ENCODE measurements at places on chromosomes 11 and 22. TPM values are rescaled to one million over a fixed set of nuclear protein-coding genes. Genes with fewer than 3 reads are reported as not detected.

Gene CRYBA4
- total RNA-seq = not detected

Gene CYP2D6
- 0.26 TPM for total RNA-seq

Gene SREBF2
- total RNA-seq = 41.9 TPM

Gene NRXN2
- total RNA-seq = 30.3 TPM

Gene CRYBB3
- total RNA-seq = not detected

Gene ST13
- total RNA-seq = 330 TPM

Gene ENTHD1
- not detected for total RNA-seq

Gene CST6
- 7.6 TPM for total RNA-seq

Gene TMPRSS13
- total RNA-seq = not detected

Gene DDX25
- total RNA-seq = not detected

Gene JRKL
- total RNA-seq = 13.4 TPM

Gene MFNG
- 2.4 TPM for total RNA-seq
